WTC11 (cell line): ENCODE measurements at places on chromosomes 4 and X. TPM values are rescaled to one million over a fixed set of nuclear protein-coding genes. Genes with fewer than 3 reads are reported as not detected.

Gene CENPE
- total RNA-seq: 41.5 to 46.6 TPM (median 44.4 TPM) in 3 replicates

Gene ITM2A
- total RNA-seq: 39.7 to 43.4 TPM (median 43.4 TPM) in 3 replicates

Gene REPS2
- 2.2 to 4.3 TPM (median 3.5 TPM) in 3 replicates for total RNA-seq

Gene ZCCHC4
- total RNA-seq: 12.4 to 13.6 TPM (median 13.3 TPM) in 3 replicates

DNA sequence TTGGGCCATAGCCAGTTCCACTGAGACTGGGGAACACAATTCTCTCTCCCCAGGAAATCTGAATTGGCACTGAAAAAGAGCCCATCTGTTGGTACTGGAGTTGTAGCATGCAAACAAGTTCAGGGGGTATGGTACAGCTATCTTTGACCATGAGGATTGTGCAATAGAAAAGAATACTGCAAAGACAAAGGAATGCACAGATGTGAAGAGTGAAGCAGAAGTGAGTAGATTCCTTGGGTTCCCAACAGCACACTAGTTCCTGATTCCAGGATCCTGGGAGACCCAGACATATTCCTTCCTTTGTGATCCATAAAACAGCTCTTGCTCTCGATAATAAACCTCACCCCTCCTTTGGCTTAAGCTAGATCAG lies 43.3 kb upstream of the CTAG2 start:
- H3K4me3 ChIP-seq: no peak overlapping the region
- H3K36me3 ChIP-seq: no peaks in the 10 kb centered on the region
- peaks cover 15% of the 10 kb centered on the region for H3K4me1 ChIP-seq
- H3K27ac ChIP-seq: no peak overlapping the region
- H3K27me3 ChIP-seq: no peaks in the 10 kb centered on the region; the same call in 1 of the 2 replicates
- DNase-seq: no peak

DNA sequence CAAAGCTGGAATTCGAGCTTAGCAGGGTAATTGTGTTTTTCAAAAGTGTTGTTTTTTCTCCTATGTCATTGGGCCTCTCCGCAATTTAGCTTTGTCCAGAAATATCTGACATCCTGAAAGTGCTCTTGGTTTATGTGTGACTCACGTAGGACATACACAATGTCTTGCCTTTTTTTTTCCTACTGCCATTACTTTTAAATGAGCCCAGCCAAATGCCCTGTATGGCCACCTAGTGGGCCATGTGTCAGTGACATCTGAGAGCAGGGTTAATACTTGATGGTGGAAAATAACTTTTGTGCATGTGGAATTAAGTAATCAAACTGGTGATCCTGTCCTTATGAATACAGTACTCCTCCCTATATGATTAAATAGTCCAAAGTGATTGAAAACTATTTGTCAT lies 1411.1 kb upstream of the TENM3 start:
- no peak overlapping the region for H3K27ac ChIP-seq
- no peak overlapping the region for H3K4me3 ChIP-seq
- H3K4me1 ChIP-seq: peaks cover 21% of the 10 kb centered on the region
- no peaks in the 10 kb centered on the region for H3K36me3 ChIP-seq

DNA sequence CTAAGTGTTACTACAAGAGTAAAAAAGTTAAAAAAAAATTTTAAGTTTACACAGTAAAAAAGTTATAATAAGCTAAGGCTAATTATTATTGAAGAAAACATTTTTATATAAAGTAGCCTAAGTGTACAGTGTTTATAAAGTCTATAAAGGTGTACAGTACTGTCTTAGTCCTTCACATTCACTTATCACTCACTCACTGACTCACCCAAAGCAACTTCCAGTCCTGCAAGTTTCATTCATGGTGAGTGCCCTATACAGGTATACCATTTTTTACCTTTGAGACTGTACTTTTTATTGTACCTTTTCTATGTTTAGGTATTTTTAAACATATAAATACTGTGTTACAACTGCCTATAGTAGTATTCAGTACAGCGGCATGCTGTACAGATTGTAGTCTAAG lies 74.2 kb downstream of the TMEM165 start:
- H3K4me3 ChIP-seq: no peak overlapping the region
- peaks cover 11% of the 10 kb centered on the region for H3K4me1 ChIP-seq
- H3K36me3 ChIP-seq: peaks cover 30% of the 10 kb centered on the region
- no peak for DNase-seq
